ENCODE measurements at places on chromosomes 1 and 21.

DNA sequence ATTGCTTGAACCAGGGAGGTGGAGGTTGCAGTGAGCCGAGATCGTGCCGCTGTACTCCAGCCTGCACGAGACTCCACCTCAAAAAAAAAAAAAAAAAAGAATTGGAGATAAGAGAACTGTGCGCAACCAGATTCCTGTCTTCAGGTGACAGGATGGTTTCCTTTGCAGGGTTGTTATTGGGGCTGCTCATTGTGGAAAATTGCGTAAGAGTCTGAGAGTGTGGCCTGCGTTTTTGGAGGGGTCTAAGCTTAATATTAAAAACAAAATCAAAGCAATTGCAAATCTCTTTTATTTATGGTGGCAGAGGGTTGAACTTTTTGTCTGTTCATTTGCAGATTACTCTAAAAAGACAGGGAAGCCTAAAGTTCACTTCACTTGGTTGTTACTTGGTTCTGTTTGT, 36.0 kb upstream of the BCAR3 start:
- DNase-seq, result no peak

GRCh38 chr1:87329051-87329525, 408 bp downstream of the LMO4 start:
- peak; percentile 69 for DNase-seq

- no peak for DNase-seq
Observed at GRCh38 chr21:35168735-35169134, 119.6 kb upstream of the RUNX1 start.

GRCh38 chr1:22639286-22639685, 2.9 kb downstream of the C1QA start:
- peak; percentile 53 for DNase-seq

GRCh38 chr1:112549590-112549989, 40.8 kb downstream of the WNT2B start:
- DNase-seq, result no peak

DNA sequence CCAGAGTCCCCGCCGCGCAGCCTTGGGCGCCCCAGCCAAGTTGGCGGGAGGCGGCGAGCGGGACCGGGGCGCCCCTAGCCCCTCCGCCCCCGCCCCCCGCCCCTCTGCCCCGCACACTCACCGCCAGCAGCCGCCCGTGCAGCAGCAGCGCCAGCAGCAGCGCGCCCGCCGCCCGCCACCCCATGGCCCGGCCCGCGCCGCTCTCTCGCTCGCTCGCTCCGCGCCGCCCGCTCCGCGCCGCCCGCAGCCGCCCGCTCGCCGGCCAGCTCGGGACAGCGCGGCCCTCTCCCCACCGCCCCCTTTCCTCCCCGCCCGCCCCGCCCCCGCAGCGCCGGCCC, at the start of gene HSPG2:
TSS of gene HSPG2 (minus strand) at position 277 of the 338 bp plus-strand sequence. CDS start at position 184, 93 bp downstream.
- no peak for DNase-seq

DNA sequence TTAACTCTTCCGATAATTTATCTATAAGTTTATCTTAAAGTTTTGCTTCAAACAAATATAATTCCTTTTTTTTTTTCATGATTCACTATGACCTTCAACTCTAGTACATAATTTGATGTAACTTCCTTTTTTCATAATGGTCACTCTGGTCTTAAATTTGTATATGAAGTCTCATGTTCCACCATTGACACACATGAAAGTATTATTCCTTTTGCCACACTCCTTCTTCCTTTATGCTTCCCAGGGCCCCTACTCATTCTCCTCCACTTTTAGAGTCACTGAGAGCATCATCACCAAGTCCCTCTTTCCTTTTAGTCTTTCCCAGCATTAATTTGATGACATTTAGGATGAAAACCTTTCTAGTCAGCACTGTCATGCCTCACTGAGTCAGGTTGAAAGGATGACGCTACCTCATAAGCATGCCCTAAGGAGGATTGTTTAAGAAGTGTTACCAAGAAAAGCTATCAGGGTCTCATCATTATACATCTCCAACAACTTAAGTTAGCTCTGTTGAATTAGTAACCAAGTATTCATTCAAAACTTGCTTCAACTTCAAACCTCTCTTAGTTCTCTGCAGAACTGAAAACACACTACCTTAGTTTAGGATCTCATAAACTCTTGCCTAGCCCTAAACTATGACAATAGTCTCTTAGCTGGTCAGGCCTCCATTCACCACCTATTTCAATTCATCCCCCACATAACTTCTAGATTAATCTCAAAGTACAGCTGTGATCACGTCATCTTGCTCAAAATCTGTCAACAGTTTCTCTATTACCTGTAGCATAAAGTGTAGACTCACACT, 14.5 kb downstream of the AUNIP start:
- no peak for DNase-seq

- no peak for DNase-seq
Observed at GRCh38 chr1:202934755-202935154, 7.7 kb upstream of the KLHL12 start.

GRCh38 chr1:29633771-29634170, 397.4 kb downstream of the PTPRU start:
- no peak for DNase-seq

GRCh38 chr1:154945962-154946850, 9.7 kb upstream of the PMVK start:
- no peak for DNase-seq

GRCh38 chr21:31623664-31624063, 35.8 kb upstream of the SOD1 start:
- DNase-seq, result peak; percentile 16

DNA sequence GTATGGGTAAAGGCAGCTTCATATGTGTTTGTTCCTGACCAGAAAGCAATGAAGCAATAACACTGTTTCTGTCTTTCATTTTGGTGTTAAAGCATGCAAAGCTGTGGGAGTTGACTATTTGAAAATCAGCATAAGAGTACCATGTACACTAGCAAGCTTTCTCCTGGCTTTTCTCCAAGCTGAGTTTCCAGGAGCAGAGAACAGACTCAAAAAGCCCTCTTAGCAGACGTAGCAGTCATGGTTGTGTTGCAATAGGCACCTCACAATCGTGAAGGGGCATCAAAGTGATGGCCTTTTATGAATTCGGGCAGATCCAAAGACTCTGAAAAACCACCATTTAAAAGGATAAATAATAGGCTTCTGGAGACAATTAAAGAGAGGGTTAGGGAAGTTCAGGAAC, 159.7 kb downstream of the PTGER3 start:
- no peak for DNase-seq

- peak; percentile 29 for DNase-seq
Observed at GRCh38 chr1:157597959-157598667, at the start of gene FCRL4. FCRL4 (minus strand) TSS chr1:157598085; CDS start chr1:157597944, 141 bp downstream.

GRCh38 chr1:6867729-6868659, 82.7 kb downstream of the CAMTA1 start:
- DNase-seq, result no peak

- no peak for DNase-seq
Observed at GRCh38 chr1:184740344-184740743, 14.3 kb downstream of the EDEM3 start.

GRCh38 chr1:28642056-28642846, 616 bp downstream of the TAF12 start:
- DNase-seq, result no peak

DNA sequence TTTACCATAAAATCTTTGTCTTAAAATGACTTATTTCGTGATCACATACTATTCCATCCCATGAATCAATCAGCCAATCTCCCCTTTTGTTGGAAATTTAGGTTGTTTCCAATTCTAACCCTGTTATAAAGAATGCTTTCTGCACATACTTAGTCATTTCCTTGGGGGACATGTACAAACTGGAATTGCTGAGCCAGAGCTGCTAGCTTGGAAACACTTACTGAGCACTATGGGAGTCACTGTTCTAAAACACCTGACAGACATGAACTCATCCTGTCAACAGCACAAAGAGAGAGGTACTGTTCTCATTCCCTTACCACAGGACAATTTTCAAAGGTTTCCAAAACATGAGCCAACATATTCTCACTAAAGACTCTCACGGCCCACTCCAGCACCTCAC, 32.1 kb downstream of the AK2 start:
- no peak for DNase-seq

- DNase-seq, result no peak
Observed at GRCh38 chr1:227033880-227034279, 93.8 kb downstream of the COQ8A start.

GRCh38 chr1:5992814-5993555, 760 bp upstream of the NPHP4 start:
- DNase-seq, result no peak

- no peak for DNase-seq
Observed at GRCh38 chr1:158159597-158159996, 21.1 kb upstream of the CD1D start.

Data from NB4 (cell line).